Right lobe of liver (tissue), 6 donors: ENCODE measurements at places on chromosomes 2 and 18. TPM values are rescaled to one million over a fixed set of nuclear protein-coding genes. Genes with fewer than 3 reads are reported as not detected.
A peak's percentile ranks its signal among the peaks of the same experiment; 100 is the strongest.

DNA sequence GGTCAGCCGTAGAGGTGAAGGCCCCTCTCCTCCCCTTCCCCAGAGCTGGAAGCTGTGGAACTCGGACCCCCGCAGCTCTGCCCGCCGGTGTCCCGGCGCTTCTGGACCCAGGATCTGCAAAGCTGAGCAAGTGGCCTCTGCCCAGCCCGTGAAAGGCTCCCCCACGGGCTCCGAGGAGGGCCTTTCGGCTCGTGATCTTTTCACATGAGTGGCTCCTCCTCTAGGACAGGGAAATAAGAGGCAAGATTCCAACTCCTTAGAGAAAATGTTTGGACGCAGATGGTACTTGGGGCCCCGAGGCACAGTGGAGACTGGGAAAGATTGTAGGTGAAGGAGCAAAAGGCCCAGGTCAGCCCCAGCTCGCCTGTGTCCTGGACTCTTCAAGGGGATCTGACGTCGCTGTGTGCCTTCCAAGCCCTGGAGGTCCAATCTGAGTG lies 48.2 kb upstream of the SP3 start:
- H3K4me1 ChIP-seq = peaks cover 3% of the 10 kb centered on the region
- peak overlapping the region; percentile 42 for H3K4me3 ChIP-seq
- H3K27ac ChIP-seq = peak overlapping the region; percentile 44
- H3K27me3 ChIP-seq = no peaks in the 10 kb centered on the region
- H3K36me3 ChIP-seq = no peaks in the 10 kb centered on the region
- no peak for DNase-seq

Gene MC4R
- not detected for total RNA-seq

- peak overlapping the region; percentile 89 for H3K4me3 ChIP-seq
- peaks cover 17% of the 10 kb centered on the region for H3K36me3 ChIP-seq
- no peak for DNase-seq
- H3K4me1 ChIP-seq = no peaks in the 10 kb centered on the region
Measured at GRCh38 chr18:35971661-35972196, 750 bp upstream of the RMP24 start.

GRCh38 chr2:562391-563364 lies 114.5 kb downstream of the TMEM18 start:
- no peaks in the 10 kb centered on the region for H3K36me3 ChIP-seq
- H3K27me3 ChIP-seq = no peaks in the 10 kb centered on the region
- DNase-seq = no peak
- no peak overlapping the region for H3K4me3 ChIP-seq
- no peak overlapping the region for H3K27ac ChIP-seq

Gene SLC4A3
- total RNA-seq = 0.42 TPM

DNA sequence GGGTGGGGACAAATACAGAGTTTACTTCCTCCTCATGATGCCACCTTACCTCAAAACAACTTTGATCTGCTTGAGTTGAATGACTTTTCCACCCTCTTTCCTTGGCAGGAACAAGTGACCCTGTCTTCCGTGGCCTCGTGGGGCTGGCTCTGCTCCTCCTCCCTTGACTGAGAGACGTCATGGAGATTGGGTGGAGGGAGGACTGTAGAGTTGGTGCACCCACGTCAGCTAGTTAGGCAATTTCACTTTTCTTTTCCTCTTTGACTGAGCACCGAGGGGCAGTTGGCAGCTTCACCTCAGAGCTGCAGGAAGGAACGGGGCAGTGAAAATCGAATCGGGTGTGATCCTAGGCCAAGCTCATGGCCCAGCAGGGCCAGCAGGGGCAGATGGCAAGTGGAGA lies at the start of gene SP140:
TSS of gene SP140 (plus strand) at position 251 of the 400 bp plus-strand sequence. CDS start at position 360, 109 bp downstream.
- no peaks in the 10 kb centered on the region for H3K36me3 ChIP-seq
- DNase-seq = no peak

DNA sequence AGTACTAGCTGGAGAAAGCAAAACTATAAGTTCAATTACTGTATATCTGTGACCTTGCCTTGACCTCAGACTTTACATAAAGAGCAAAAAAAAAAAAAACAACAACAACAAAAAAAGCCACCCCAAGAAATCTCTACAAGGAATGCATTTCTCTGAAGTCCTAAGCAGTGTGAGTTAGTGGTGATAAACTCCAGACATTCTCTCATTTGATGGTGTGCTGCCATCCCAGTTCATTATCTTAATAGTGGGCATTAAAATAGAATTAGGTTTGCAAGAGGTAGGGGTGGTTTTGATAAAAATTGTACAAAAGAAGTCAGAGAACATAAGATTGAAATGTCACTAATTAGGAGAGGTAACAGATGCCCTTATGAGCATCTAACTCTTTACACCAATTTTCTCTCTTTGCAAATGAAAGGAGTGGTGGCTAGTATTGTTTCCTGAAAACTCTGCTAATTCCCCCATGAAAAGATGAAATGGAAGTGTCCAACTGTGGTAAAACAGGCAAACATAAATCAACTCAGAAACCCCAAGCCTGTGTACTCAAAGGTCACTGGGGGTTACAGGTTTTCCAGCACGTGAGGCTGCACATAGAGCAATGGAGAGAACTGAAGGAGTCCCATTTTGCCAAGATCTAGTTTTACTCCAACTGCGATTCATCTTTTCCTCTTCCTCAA lies 131.9 kb downstream of the MEIS1 start:
- H3K36me3 ChIP-seq = no peaks in the 10 kb centered on the region
- no peak for DNase-seq
- H3K27ac ChIP-seq = no peak overlapping the region
- no peak overlapping the region for H3K4me3 ChIP-seq
- no peaks in the 10 kb centered on the region for H3K27me3 ChIP-seq
- no peaks in the 10 kb centered on the region for H3K4me1 ChIP-seq

Gene ZAP70
- total RNA-seq = 2.1 TPM
